ENCODE measurements at places on chromosomes 7 and 10.
A peak's percentile ranks its signal among the peaks of the same experiment; 100 is the strongest.

GRCh38 chr10:74177140-74177677, 26.2 kb downstream of the ADK start:
- peak; percentile 47 for DNase-seq

DNA sequence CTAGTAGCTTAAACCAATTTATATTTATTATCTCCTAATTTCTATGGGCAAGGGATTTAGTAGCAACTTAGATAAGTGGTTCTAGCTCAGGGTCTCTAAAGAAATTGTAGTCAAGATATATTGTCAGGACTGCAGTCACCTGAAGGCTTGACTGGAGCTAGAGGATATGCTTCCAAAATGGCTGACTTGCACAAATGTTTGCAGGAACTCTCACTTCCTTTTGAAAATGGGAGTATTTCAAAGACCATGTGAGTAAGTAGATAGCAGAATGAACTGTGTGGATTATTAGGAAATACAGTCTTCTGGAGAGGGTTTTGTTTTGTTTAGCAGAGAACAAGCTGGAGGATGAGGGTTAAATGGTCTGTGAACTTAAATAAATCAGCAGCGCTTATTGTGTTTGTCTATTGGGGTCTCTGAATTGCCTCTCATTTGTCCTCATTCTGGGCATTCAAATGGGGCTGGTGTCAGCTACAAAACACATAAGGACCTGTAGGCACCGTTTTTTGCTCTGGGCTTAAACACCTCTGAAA, 524.6 kb downstream of the LRMDA start:
- DNase-seq: no peak

- DNase-seq: no peak
Observed at GRCh38 chr10:7563368-7563767, 103.4 kb downstream of the ITIH5 start.

- DNase-seq: no peak
Observed at GRCh38 chr10:112820320-112820719, 129.7 kb upstream of the TCF7L2 start.

DNA sequence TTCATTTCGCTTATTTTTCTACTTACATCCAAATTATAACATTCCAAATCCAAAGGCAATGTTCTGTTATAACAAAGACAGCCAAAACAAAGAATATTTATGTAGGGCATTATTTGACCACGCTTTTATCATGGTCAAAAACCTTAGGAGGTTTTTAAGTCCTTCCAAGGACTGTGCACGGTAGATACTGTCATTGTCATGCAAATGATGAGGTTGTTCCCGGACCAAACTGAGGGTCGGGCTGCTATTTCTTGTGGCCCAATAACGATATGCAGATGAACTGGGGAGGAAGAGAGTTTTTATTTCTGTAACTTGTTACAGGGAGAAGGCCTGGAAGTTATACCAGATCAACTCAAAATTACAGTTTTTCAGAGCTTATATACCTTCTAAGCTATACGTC, 56.6 kb upstream of the STEAP4 start:
- DNase-seq: no peak

- DNase-seq: peak; percentile 8
Observed at GRCh38 chr7:110573862-110574528, 516.9 kb upstream of the LRRN3 start.

Measured in H54 (cell line).